ENCODE measurements at places on chromosomes 2 and 18.

DNA sequence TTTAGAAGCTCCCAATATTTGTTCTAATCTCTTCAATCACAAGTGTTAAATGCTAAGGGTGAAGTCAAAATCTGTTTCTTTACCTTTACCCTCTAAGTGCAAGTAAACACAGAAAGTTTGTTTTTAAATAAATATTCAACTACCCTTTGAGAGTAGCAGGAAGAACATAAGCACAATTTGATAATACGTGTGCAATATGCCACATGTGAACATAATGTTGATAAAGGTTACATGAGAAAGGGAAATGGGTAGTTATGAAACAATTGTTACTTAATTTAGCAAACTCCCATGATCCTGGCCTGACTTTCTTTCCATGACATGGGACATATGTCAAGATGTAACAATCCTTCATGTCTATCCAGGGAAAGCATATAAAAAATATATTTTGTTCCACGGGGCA is 7.1 kb downstream of the SPRED2 start:
- DNase-seq: no peak

DNA sequence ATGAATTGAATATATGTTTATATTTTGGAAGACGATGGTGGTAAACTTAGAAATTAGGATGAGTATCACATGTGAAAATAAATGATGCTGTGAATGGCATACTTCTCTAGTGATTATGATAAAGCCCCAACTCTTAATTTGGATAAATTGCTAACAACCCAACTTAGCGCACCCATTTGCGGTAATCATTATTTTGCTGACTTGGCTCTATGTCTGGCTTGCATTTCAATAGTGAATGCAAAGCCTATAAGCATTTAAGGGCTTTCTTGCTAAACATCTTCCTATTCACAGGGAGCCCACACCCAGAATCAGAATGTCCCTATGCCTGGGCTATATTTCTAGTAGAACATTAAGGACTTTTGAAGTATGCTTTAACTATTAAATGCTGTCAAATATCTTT is 910.7 kb upstream of the FANCL start:
- no peak for DNase-seq

DNA sequence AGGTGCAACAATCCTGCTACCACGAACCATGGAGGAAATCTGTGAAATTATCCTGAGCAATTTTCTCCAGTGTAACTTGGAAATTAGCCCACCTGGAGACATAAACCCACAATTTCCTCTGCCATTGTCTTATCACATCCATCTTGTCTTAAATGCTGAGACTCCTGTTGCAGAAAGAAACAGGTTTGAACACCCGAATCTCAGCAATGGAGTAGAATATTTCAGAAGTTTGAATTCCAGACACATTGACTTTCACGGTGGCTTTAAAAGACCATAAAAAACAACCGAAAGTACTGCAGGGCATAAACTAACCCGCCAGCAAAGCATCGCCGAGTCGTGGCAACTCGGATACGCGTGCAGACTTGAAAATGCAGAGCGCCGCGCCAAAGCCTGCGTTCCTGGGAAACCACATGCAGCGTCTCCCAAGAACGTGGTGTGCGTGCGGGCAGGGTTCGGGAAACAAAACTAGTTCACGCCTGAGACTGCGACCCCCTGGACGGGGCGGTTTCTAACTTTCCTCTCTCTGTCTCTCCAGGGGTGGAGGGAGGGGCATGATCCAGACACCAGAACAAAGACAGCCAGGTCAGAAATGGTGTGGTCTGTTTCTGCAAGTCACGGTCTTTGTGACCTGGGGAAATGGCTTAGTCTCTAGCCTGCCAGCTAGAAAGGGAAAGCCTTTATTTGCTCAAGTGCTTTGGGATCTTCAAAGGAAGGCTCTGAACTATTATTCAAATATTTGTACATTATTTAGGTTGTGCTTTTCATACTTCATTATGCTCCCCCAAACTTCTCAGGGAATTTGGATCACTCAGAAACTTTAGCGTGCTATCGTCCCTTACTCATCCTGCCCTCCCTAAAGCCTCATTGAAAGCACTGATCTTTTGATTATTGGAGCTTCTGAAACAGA is 26.9 kb upstream of the KCTD1 start:
- DNase-seq: no peak

DNA sequence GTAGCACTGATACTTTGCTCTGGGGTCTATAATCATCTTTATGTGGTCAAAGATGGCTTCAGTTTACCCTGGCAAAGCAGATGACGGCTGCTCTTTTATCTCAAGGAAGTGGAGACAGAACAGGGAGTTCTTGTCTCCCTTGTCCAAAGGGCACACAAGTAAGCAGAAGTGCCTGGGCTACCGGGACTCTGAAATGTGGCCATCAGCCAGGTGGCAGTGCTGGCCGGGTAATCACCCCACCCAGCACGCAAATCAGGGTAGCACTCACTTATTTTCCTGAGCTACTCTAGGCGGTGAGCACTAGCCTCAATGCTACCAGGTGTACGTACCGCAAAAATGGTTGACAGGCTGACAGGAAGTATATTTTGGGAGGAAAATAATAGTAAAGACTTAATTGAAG is 119.7 kb upstream of the ETAA1 start:
- DNase-seq: no peak

- DNase-seq: no peak
These were observed 165.3 kb downstream of the RNF152 start for GRCh38 chr18:61727241-61728193.

GRCh38 chr2:8488001-8488738 is 193.7 kb upstream of the ID2 start:
- DNase-seq: peak; percentile 52

- peak; percentile 77 for DNase-seq
These were observed 50.2 kb upstream of the DTNA start for GRCh38 chr18:34659579-34660517.

GRCh38 chr2:156215656-156216055 is 116.9 kb downstream of the NR4A2 start:
- no peak for DNase-seq

GRCh38 chr18:26655525-26656430 is 107.4 kb upstream of the KCTD1 start:
- DNase-seq: peak; percentile 75

DNA sequence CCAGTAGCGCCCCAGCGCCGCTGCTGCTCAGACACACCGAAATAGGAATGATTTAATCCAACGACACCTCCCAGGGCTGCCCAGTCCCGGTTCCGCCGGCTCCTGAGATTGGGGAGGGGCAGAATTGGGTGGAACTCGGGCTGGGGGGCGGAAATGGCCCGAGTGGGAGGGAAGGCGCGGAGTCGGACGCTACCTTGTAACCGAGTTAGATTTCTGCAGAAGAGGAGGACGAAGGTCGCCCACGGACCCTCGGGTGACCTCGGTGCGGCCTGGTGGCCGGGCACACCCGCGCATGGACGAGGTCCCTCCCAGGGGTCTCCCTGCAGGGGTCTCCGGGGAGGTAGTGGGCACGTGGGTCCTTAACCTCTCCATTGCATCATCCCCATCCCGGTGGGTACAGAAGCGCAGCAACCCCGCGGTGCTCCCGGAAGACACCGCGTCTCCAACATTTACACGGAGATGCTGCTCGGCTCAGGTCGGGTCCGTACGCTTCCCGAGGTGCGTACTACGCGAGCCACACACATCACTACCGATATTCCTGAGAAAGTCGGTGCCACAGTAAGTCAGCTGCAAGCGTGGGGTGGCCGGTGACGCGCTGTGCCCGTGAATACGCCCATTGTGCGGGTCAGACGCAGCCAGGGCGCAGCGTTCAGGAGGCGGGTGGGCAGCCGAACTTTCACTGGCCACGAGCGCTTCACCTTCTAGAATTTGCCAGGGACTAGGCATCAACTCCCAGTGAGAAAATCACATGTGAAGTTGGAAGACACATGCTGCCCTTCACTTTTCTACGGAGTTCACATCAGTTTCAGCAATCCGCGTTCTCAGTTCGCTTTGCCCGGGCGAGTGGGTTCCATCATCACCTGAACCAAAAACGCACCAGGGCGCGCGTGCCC is 3.0 kb downstream of the ZNF516 start:
- DNase-seq: no peak

DNA sequence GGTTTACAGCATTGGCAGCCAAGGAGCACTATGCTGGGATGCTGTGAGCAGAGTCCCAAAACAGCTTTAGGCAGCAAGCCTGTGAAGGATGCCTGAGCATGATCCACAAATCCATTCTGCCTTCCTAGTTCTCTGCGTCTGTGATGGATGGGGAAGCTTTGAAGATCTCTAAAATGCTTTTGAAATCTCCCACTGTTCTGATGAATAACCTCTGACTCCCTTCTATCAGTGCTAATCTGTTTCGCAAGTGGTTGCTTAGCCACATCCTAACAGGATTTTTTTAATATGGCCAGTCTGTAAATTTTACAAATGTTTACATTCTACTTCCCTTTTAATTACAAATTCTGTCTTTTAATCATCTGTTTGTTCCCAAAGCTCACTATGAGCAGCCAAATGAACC is 319.2 kb downstream of the GULP1 start:
- no peak for DNase-seq

DNA sequence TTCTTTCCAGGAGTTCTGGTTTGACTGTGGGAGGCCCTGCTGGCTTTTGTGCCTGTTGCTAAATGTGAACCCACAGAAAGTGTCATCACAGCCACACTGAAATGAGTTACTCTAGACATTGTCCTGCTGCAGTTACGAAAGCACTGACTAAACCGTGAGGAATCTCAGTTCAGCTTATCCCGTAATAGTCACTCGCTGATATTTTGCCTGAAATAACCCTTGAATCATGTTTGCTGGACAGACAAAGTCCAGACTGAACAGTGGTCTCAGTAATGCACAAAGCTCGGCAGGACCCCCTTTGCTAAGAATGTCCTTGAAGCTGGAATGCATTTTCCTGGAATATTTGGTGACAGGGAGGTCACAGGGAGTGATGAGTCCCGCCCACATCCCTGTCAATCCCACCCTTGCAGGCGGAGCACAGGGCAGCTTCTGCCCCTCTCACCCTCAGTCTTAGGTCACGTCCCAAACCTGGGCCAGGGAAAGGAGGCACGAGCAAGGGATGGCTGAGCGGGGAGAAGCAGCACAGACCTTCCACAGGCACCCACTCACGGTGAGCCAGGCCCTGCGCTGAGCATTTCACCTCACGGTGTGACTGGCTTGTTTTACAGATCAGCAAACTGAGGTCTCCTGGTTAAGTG is 53.4 kb downstream of the ADI1 start:
- DNase-seq: no peak

DNA sequence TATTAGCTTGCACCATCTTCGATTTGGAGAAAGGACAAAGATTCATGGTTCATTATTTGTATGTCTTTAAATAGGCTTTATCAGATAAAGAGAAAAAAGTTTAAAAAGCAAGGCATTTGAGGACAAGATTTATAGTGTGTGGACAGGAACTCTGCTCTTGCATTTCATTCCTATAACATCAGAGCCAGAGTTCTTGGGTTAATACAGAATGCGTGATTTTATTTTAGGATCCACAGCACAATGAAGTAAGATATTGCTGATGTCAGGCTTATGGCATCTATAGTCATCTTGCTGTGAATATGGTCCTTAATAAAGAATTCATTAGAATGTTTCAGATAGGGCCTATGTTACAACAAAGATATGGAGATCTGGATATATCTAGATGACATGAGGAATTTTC is 19.7 kb downstream of the RASGRP3 start:
- no peak for DNase-seq

GRCh38 chr2:78780864-78781583 is 244.5 kb upstream of the REG3G start:
- DNase-seq: no peak

DNA sequence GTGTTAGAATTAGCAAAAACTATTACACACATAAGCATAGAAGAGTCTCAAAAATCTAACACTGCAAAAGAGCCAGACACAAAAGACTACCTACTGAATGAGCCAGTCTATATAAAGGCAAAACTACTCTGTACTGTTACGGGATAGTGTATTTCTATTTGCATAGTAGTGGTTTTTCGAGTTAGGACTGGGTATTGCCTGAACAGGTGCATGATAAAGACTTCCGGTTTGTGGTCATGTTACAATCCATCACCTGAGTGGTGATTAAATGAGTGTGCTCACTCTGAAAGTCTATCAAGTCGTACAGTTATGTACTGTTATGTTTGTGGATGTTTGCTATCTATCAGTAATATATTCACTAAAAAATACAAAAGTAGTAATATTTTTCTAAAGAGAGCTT is 523.3 kb upstream of the SYT4 start:
- no peak for DNase-seq

- no peak for DNase-seq
These were observed 496.0 kb downstream of the ERBB4 start for GRCh38 chr2:212042562-212042961.
